Fibroblast of skin of scalp (primary cell): ENCODE measurements at places on chromosomes 11 and 22.

- DNase-seq: no peak
Measured at GRCh38 chr11:6652182-6652581, 3.4 kb downstream of the DCHS1 start.

DNA sequence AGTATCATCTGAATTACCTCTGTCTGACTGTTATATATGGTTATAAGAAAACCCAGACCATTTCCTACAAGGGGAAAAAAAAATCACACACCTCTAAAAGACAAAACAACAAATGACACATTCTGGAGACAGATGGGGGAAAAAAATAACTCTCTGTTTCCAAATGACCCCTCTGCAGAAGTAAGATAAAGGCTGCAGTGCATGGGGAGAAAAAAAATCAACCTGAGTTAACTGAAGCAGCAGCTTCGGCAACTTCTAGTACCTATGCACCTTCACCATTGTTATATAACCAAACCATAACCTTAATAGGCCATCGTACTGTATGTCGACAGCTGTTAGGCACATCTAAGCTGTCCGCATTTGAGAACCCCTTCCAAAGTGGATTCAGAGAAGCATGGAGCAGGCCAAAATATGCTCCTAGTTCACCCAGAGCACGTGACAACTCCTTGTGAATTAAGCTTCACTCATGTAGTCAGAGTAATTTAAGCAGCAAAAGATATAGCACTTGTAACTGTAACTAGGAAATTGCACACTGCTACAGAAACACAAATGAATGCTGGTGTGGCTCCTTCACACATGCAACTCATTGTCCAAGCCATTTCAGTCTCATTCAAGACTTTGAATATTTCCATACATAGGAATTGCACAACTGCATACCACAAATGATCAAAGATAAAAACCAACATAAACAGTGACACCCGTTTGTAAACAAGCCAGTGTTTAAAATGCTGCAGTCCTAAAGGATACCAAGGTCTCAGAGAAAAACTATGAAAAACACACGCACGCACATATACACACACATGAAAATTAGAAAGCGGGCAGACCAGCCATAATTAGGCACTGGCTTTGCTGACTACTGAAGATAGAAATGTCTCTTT is 2.7 kb downstream of the SIK3 start:
- DNase-seq: peak; percentile 63

DNA sequence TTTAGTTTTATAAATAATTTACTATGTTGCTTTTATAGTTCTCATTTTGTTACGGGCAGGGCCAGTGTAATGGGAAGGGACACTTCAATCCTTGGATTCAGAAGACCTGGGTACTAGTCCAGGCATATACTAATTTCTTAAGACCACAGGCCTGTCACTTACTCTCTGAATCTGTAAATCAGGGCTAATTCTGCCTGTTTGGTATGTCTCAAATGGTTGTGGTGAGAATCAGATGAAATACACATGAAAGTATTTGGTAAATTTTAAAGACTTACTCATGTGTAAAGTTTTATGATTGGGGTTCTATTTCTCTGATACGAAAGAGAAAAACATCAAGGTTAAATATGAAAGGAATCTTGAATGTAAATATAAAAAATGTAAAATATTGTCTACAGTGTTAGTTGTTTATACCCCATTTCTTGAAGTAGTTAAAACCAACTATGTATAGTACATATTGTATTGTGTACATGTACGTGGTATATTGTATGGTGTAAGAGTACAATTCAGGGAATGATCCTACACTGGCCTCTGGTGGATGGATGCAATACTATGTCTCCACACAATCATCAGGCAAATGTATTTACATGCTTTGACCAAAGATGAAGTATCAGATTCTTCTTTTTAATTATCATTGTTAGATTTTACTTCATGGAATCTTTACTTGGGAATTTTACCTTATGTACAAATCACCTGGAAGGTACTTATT is 24.5 kb upstream of the RAG2 start:
- DNase-seq: peak; percentile 51

GRCh38 chr11:59542142-59542810 is 30.9 kb downstream of the OR4D9 start:
- DNase-seq: no peak

DNA sequence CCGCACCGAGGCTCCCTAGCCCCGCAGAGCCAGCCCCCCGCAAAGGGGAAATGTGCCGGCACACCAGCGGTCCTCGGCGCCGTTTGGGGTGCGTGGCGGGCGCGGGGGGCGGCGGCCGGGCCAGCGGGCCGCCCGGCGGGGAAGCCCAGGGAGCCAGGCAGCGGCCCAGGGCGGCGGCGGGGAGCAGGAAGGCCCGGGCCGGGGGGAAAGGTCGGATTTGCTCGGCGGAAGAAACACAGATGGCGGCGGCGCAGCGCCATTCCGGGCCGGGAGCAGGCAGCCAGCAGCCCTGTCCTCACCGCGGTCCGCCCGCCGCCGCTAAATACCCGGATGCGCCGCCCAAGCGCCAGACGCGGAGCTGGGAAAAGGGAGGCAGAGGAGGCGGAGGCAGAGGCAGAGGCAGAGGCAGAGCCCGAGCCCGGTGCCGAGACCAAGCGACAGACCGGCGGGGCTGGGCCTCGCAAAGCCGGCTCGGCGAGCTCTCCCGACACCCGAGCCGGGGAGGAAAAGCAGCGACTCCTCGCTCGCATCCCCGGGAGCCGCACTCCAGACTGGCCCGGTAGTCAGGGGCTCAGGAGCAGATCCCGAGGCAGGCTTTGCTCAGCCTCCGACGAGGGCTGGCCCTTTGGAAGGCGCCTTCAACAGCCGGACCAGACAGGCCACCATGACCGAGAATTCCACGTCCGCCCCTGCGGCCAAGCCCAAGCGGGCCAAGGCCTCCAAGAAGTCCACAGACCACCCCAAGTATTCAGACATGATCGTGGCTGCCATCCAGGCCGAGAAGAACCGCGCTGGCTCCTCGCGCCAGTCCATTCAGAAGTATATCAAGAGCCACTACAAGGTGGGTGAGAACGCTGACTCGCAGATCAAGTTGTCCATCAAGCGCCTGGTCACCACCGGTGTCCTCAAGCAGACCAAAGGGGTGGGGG is 2.6 kb upstream of the GCAT start:
- DNase-seq: peak; percentile 89

DNA sequence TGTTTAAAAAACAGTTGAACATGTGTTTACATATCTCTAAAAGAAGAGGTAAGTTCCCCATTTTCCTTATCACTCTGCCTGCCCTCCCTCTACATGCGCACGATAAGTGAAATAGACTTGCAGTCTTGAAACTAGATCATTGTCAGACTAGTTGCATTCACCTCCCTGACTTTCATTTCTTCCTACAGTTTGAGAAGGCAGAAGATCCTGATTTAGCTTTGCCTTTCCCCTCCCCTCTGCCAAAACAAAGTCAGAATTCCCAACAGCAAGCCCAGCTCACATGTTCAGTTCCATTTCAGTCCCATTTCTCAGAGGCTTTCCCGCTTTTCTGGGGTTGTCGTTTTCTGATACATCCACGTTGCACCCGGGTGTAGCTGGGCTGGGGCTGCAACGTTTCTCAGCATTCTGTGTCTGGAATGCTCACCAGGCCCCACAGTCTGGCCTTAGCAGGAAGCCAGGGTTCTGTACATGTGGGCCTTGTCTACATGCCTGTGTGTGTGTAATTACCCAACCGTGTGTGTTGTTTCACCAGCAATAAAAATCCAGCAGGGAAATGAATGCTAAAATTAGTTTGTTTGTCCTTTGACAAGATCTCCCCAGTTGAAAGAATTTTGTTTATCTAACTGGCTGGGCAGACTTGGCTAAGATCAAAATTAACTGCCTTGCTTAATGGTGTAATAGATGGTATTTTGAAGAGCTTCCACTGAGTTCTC is 179.2 kb downstream of the DBX1 start:
- DNase-seq: peak; percentile 89

DNA sequence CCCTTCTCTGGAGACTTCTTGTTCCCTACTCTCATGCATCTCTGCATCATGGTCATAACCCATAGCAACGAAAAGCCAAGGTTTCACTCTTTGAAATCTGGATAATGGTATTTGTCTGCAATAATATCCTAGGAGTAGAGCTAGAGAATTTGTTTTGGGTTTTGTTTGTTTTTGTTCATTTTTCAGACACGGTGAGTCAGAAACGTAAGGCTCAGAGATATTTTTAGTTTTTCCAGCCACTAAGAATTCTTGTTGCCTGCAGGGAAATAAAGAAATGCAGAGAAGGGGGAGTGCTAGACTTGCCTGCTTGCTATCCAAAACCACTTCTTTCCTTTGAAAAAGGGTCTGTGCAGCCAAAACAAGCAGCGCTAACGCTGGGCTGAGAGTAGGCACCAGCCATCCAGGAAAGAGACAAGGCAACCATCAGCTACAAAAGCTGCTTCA is 26.0 kb downstream of the POU2AF3 start:
- DNase-seq: peak; percentile 47

GRCh38 chr22:34993548-34993947 is 72.4 kb upstream of the ISX start:
- DNase-seq: no peak

DNA sequence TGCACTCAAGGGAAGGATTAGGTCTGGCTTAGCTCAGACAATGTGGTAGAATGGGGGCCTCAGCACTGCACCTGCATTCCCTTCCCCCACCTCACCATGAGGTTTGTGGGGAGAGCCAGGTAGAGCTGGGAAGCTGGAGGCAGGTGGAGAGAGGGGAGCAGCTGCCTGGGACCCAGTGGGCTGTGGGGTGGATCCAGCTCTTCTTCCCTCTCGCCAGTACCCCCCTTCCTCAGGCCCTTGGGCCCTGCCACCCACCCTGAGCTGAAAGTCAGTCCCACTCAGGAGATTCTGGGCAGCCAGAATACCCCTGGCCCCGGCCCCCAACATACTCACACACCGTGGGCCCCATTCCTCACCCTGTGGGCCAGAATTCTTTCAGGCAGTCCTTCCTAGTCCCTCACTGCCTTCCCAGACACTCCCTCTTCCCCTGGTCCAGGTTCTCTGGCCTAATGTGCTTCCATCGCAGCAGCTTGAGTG is 3.1 kb upstream of the POLD4 start:
- DNase-seq: no peak

DNA sequence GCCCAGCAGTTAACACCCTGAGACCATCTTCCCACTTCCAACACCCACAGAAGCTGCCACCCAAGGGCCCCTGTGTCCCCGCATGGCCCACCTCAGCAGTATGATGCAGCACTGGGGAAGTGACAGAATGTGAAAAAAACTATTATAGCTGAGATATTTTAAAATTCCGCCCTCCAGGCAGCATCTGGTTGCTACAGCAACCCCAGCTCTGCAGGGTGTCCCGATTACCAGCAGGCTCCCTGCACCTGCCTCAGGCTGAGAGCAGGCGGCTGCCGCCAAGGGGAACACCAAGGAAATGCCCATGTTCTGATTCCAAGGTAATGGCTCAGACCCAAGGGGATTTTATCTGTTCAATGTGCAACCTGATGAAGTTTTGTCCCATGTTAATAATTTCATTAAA is 10.5 kb upstream of the TMEM121B start:
- DNase-seq: no peak

- DNase-seq: peak; percentile 22
Measured at GRCh38 chr11:122882189-122882856, at the start of gene JHY. JHY (plus strand) TSS chr11:122882759; CDS start chr11:122885850, 3,091 bp downstream.

GRCh38 chr11:70624598-70624993 is 226.3 kb downstream of the CTTN start:
- no peak for DNase-seq

GRCh38 chr22:39808081-39808480 is 85.5 kb downstream of the ENTHD1 start:
- peak; percentile 7 for DNase-seq

DNA sequence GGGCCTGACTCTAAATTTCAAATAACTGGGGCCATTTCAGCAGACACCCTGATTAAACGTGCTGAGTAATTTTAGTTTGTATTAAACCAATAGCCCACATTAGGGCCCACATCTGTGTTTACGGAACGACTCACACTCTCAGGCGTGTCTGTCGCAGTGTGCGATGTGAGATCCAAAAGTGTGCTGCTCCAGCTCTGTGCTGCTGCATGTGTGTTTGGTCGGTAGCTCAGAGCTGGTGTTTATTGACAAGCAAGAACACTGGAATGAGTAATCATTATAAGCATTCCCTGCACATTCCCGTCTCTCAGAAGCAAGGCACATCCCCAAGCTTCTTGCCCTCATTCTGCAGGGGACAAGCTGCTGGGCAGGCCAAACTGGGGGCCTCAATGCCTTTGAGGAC is 7.8 kb downstream of the OPCML start:
- DNase-seq: no peak

DNA sequence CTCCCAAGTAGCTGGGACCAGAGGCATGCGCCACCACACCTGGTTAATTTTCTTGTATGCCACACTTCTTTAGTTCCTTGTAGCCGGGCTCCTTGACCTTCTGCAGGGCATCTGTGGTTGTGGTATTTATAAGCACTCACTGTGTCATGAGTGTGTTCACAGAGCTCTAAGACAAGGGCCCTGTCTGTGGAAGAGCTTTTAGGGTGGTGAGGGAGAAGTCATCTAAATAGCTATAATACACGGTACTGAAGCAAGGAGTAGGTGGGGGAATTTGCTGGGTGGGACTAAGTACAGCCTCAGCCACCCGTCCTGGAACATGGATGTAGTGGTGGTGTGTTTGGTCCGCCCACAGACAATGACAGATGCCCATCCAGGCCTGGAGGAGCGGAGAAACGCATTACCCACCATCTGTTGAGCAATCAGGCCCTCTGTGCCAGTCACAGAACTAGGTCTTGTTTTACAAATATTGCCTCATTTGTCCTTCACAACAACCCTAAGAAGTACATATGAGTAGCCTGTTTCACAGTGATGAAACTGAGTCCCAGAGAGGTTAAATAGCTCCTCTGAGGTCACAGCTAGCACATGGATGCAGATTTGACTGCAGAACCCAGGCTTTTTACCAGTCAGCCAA is 10.1 kb downstream of the ACO2 start:
- no peak for DNase-seq

DNA sequence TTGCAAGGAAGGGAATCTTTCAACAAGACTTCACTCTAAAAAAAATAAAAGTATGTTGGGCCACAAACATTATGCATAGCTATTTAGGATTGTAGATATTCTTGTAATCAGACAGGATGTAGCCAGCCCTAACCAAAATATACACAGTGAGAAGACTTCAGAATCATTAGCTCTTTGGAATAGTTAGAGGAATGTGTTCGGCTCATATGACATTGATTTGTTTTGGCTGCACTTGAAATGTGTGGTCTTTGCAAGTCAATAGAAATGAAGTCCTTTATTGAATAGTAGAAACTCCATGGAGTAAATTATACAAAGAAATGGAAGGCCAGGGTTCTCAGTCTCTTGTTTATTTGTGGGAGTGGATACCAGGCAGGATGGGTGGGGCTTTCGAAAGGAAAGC is 692.1 kb downstream of the NTM start:
- DNase-seq: peak; percentile 81

GRCh38 chr11:105054723-105055493 is 9.8 kb upstream of the CARD16 start:
- DNase-seq: no peak
